ENCODE measurements at places on chromosomes 5 and 9. TPM values are rescaled to one million over a fixed set of nuclear protein-coding genes. Genes with fewer than 3 reads are reported as not detected.

The OR2V1 gene
- not detected for total RNA-seq

The PCDHB9 gene
- total RNA-seq = 0.18 TPM

The ZNF618 gene
- total RNA-seq = 6.1 TPM

The SMIM15 gene
- 57.1 TPM for total RNA-seq

The SOX30 gene
- total RNA-seq = not detected

The SLC35D2 gene
- total RNA-seq = 20.2 TPM

The HTR4 gene
- not detected for total RNA-seq

The ERAP2 gene
- 8.0 TPM for total RNA-seq

The CMYA5 gene
- total RNA-seq = 0.89 TPM

The PDE6A gene
- not detected for total RNA-seq

The LRRTM2 gene
- not detected for total RNA-seq

The HAVCR2 gene
- not detected for total RNA-seq

The FLT4 gene
- total RNA-seq = not detected

The CDKN2B-AS1 gene
- total RNA-seq = 0.53 TPM

The NR2F1 gene
- 92.0 TPM for total RNA-seq

The SLC36A3 gene
- not detected for total RNA-seq

The C5orf22 gene
- 14.9 TPM for total RNA-seq

The FAM78A gene
- 0.29 TPM for total RNA-seq

The FOCAD gene
- 62.9 TPM for total RNA-seq

The TAS2R1 gene
- not detected for total RNA-seq

All from myometrial cell (primary cell).